ENCODE measurements at places on chromosomes 11 and 22.

DNA sequence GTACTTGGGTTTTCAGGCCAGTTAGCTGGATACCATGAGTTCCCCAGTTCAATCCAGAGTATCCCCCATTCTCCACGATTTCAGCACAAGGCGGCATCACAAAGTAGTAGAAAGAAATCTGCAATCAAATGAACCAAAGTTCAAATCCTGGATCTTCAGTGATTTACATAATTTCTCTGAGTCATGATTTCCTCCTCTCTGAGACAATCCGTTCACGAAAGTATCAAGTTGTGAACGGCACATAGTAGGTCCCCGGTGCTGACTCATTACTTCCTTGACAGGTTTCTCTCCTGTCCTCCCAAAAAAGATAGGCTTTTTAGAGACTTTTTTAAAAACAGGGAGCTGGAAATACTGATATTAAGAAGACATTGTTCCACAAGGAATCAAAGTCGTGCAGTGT is 69.1 kb upstream of the AKIP1 start:
- no peak for DNase-seq

DNA sequence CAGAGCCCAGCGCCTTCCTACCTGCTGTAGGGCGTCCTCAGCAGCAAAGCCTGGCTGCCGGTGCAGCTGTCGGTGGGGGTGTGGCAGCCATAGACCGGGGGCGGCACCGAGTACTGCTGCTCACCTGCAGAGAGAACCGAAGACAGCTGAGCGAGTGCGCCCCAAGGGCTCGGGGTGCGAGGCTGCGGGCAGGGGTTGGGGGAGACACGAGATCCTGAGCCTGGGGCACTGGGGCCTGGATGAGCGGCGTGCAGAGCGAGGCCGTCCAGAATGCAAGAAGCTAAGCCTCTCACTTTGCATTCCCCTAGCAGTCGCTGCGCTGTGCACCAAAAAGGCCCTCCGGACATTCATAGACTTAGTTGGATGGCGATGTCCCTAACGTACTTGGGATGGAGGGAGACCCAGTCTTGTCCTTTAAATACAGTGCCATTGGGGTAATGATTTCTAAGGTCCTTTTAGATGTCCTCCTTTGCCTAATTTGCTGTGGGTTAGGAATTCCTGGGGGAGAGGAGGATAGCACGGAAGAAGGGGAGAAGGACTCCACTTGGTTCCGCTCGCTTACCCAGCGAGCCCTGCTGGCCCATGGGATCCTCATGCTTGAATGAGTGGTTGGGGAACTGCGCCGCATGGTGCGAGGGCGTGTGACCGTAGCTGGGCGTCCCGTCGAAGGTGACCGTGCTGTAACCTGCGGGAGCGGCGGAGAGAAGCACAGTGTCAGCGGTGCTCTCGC is 7.2 kb downstream of the WT1 start:
- DNase-seq: no peak

DNA sequence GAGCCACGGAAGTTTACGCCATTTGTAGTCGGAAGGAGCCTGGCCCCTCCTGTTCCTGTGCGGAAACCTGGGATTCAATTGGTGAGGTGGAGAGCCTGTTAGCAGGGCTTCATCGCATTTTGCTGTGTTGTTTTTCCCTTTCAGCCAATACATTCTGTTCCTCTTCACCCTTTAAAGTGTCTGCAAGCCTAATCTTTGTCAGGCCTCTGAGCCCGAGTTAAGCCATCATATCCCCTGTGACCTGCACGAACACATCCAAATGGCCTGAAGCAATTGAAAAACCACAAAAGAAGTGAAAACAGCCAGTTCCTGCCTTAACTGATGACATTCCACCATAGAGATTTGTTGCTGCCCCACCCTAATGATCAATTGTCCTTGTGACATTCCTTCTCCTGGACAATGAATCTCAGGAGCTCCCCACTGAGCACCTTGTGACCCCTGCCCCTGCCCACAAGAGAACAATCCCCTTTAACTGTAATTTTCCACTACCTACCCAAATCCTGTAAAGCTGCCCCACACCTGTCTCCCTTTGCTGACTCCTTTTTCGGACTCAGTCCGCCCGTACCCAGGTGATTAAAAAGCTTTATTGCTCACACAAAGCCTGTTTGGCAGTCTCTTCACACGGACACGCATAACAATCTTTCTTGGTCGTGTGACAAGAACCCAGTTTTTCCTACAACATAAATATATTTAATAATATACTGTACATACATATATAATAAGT is 37.1 kb upstream of the MMP12 start:
- DNase-seq: no peak

DNA sequence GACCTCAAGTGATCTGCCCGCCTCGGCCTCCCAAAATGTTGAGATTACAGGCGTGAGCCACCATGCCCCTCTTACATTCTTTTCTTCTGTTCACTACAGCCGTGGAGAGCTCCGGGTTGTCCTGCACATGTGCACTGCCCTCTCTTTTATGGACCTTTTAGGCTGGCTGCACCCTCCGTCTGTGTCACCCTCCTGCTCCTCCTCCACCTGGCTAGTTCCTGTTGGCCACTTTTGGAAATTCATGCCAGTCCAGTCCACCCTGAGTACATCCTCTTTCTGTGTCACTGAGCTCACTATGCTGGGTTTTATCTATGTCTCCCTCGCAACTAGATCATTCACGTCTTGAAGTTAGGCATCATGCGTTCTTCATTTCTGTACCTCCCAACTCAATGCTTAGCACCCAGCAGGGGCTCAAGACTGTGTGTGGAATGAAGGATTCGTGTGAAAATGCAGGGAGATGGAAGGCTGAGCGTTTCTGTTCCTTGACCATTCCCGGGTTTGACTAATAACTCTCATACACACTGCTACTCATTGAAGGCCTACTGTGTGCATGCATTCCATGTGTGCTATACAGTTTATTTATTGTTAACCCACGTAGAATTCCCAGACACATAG is 60.6 kb downstream of the PTPRJ start:
- DNase-seq: no peak

DNA sequence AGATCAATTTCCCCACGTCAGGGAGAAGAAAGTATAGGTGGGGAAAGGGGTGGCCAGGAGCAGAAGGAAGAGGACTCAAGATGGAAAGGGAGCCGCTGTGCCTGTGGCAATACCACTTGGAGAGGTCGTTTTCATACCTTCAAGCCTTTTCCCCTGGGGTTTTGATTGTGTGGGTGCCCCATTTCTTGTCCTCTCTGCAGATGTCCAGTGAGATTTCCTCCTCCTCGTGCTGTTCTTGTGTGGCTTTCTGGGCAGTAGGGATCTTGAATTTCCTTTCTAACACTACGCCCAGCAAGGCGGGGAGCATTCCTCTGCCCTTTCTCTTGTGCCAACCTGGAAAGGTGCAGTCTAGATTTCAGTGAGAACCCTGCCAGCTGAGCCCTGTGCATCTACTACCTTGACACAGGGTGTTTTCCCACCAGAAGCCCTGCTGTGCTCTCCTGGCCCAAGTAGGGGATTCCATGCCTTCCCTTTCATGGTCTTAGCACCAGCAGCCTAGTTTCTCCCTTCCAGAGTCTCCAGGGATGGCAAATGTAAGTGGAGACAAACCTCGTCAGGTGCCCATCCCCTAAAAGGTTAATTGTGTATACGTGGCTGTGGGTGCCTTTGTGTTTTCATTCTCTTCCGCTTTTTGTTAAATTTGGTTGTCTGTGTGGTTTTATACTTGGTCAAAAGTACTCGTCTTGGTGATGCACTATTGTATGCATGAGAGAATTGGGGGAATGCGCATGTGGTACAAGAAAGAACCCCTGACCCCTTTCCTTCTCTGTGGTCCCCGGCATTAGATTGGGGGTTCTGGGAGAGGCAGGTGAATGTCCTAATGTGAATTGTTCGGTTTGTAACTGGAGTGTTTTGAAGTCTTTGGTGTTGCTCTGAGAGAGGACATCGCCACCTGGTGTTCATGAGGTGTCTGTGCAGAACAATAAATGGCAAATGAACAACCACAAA is 71.4 kb upstream of the MPEG1 start:
- DNase-seq: peak; percentile 33

- DNase-seq: no peak
Measured at GRCh38 chr11:10573556-10573955, 5.1 kb upstream of the LYVE1 start.

DNA sequence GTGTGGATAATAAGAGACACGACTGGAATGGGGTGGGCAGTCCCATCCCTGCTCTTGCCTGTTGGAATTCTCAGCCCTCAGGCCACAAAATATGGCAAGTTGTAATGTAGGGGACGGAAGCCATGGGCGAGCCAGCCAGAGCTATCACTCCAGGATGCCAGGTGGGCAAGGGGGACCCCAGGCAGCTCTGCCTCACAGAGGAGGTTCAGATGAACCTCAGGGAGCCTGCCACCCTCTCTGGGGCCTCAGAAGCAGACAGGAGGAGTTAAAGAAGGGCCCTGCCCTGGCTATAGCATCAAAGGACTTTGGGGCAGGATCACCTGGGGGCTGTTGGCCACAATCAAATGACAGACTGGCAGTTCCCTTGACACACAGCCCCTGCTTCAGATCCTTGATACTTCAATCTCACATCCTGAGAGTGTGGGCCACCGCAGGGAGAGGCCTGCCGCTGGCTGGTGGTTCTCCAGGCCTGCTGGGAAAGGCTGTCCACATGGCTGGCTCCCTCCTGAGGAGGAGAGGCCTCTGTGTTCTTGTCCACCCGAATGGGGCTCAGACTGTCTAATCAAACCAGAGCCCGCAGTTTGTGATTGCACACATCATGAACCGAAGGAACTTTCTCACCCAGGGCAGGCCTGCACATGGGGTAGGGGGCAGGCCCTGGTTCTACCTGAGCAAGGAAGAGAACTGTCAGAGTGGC is 31.4 kb downstream of the IGLL1 start:
- DNase-seq: no peak

DNA sequence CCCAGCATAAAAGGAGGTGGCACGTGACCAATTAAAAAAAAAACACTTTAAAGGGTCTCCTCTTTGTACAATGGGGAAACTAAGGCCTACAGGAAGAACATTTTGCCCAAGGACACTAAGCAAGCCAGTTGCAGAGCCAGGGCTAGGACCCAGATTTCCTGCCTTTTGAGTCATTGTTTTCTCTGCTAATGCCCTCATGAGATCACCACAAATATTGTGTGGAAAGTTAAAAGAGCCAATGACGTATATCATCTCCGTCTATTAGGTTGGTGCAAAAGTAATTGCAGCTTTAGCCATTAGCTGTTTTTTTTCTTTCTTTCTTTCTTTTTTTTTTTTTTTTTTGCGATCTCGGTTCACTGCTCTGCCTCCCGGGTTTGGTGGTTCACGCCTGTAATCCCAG is 24.1 kb upstream of the LRRC32 start:
- DNase-seq: no peak

- DNase-seq: no peak
Measured at GRCh38 chr11:106961518-106961917, 56.8 kb downstream of the GUCY1A2 start.

GRCh38 chr11:116774661-116775060 is 1.9 kb upstream of the BUD13 start:
- DNase-seq: no peak

DNA sequence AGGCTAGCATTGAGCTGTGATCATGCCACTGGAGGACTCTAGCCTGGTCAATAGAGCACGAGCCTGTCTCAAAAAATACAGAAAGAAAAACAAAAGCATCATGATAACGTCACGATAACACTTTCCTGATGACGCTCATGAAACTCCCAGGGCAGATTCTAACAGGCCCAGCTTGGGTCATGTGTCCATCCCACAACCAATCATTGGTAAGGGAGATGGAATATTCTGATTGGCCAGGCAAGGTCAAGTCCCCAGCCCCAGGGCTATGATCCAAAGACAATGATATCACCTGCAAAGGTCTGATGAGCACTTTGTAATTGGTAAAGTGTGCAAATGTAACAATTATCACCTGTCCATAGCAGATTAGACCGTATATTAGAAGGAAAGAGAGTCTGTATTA is 21.5 kb upstream of the DDX6 start:
- DNase-seq: no peak

DNA sequence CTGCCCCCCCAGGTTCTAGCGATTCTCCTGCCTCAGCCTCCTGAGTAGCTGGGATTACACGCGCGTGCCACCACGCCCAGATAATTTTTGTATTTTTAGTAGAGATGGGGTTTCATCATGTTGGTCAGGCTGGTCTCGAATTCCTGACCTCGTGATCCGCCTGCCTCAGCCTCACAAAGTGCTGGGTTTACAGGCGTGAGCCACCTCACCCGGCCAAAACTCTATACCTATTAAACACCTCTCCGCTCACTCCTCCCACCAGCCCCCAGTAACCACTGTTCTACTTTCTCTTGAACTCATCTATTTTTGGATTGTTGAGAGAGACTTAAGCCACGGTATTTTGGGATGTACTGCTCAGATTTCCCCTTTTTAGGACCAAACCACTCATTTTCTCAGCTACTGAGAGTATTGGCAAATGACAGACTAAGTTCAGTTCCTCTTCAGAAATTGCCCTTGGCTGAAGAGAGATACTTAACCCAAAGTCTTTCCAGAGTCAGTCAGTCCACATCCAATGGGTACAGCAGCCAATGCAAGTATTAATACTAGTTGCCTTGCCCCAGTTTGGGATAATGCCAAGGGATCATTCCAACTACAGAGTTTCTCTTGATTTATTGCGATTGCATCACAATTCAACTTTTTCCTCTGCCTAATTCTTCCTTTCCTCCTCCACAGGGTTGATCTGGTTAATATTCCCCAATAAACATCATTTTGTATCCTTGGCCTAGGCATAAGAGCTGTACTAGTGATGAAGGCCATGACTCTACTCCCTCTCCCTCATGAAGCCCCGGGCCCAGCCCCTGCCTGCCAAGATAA is 36.8 kb upstream of the CSTF3 start:
- no peak for DNase-seq

DNA sequence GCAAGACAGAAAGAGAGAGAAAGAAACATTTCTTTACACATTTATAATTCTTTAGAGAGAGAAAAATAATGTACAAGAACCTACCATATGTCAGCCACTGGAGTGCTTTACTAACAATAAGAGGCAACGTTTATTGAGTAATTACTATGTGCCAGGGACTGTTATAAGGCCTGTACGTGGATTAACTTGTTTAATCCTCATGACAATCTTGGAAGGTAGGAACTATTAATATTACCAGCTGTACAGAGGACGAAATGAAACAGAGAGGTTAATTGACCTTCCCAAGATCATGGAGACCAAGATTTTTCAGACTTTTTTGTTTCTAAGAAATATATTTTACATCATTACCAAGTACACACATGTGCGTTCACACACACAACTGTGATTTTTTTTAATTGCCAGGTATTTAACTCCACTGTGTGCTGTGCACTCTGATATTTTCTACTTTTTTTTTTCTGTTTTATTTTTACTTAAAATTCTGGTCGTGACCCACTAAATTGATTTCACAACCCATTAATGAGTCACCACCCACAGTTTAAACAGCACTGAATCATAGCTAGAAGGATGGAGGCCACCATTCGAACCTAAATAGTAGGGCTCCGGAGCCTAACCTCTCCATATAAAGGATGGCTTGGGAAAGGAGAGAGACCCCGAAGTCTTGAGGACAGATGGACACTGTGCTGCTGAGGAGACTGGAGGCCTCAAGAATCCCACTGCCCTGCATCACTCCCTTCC is 21.4 kb downstream of the CREB3L1 start:
- no peak for DNase-seq

GRCh38 chr11:92670308-92670890 is 299.1 kb upstream of the MTNR1B start:
- no peak for DNase-seq
